Renal cortex interstitium (tissue), 15 donors: ENCODE measurements at places on chromosomes 1 and 21. TPM values are rescaled to one million over a fixed set of nuclear protein-coding genes. Genes with fewer than 3 reads are reported as not detected.

- no peak for DNase-seq
These were observed 57.9 kb downstream of the CCDC18 start for GRCh38 chr1:93238425-93238824.

The TFF2 gene
- polyA plus RNA-seq: not detected

DNA sequence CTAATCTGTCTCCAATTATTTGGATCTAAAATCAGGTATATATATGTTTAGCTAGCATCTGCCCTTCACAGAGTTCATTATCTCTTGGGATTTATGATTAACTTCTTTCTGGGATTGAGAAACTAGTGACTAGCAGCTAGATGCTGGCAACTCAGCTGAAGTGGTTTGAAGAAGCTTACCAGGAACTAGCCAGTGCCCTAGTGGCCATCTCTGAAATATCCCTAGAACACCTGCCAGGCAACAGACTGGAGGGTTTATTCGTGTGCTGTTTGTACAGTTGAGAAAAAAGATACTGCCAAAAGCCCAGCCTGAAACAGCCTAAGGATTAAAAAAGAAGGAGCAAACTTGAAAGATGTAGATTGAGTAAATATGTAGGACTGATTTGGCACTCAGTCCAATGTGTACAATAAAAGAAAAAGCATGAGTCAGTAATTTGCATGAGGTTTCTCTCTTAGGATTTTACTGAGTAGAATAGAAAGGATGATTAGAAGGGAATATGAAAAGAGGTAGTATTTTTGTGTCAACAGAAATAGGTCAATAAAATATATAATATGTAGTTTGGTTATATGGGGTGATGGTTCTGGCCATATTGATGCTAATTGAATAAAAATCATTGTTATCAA, 1144.6 kb upstream of the ADGRL2 start:
- no peak for DNase-seq

The FCRLB gene
- polyA plus RNA-seq: 5.4 TPM

The LCE3E gene
- polyA plus RNA-seq: not detected

DNA sequence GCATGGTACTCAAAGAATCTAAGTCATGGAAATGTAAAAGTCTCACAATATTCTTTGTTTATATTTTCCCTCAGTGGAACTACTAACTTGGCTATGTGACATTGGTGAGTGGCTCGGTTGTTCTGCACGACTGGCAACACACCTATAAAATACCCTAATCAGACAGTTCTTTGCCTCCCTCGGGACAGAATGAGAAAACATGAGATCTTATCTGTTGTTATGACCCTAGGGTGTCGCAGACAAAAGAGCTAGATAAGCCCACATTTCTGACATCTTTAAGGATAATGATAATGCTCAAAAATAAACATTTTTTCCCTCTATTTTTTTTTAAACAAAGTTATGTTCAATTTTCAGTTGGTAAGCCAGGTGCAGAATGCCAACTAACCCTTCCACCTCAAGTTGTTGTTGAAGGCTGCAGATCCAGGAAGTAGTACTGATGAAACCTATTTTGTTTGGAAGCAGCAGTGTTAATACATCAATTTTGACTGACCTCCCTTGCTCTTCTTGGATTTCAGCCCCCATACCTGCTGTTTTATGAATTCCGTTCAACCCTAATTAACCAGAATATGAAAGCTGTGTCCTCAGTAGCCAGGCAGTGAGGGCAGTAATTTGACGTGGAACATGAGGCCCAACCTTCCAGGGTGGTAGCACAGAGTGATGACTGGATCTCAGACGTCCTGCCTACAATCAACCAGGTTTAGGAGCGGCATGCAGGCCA, 108.7 kb upstream of the DUSP10 start:
- no peak for DNase-seq
